Stimulated activated CD4-positive, alpha-beta T cell treated with anti-CD3 and anti-CD28 coated beads, Interleukin-1b, Interleukin-23, amount 100 ng/mL, for 48 hours (primary cell): ENCODE measurements at places on chromosomes 2 and 18.

DNA sequence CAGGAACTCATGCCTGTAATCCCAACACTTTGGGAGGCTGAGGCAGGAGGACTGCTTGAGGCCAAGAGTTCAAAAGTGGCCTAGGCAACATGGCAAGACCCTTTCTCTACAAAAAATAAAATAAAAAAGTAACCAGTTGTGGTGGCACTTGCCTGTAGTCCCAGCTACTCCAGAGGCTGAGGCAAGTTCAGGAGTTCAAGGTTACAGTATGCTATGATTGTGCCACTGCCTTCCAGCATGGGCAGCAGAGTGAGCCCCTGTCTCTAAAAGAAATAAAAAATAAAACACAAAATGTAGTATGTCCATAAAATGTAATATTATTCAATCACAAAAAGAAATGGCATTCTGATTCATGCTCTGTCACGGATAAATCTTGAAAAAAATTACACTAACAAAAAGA lies 11.9 kb downstream of the INO80C start:
- DNase-seq: no peak

DNA sequence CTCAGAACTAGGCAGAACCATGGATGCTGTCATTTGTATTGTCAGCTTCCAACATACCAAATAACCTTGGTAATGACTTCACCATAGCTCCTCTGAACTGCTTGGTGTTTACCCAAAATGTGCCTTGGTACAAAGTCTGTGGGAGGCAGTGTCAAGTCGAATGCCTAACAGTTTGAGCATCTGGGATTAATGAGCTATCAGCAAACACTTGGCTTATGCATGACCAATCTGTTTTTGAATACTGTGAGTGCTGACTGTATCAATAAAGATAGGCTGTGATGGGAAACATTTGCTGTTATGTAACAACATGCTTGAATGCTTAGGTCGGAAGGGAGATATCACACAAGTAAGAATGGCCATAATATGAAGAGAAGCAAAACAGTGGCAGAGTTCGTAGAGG lies 455.4 kb downstream of the CMPK2 start:
- no peak for DNase-seq

GRCh38 chr2:80830891-80831290 lies 526.3 kb upstream of the LRRTM1 start:
- no peak for DNase-seq

DNA sequence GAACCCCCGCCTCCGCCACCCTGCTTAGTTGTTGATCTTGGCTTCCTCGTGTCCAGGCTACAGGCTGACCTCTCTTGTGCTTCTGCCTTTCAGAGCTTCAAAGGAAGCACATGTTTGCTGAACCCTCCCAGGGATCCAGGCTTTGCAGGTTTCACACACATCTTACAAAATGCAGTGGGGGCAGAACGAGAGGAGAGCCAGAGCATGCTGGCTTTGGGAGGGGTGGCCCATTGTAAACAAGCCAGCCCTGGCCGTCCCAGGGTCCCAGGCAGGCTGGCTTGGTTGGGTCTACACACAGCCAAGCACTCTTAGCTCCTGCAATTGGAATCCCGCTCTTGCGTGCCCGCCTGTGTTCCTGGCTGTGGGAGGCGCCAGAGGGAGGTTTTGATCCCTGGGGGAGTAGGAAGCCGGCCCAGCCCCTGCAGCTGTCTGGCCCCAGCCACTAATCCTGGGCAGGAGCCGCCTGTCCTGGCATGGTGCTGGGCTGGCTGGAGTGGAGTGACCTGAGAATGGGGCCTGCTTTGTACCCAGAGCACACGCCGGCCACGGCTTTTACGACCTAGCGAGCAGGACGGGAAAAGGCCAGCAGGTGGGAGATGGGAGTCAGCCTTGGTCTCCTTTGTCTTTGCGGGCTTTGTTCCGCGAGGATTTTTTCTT lies 53.9 kb downstream of the SH3BP4 start:
- DNase-seq: no peak

- no peak for DNase-seq
Observed at GRCh38 chr2:165804719-165805118, 10.7 kb upstream of the GALNT3 start.

GRCh38 chr2:31770741-31771140 lies 190.0 kb upstream of the SRD5A2 start:
- no peak for DNase-seq

GRCh38 chr2:8615576-8616281 lies 66.1 kb upstream of the ID2 start:
- no peak for DNase-seq

DNA sequence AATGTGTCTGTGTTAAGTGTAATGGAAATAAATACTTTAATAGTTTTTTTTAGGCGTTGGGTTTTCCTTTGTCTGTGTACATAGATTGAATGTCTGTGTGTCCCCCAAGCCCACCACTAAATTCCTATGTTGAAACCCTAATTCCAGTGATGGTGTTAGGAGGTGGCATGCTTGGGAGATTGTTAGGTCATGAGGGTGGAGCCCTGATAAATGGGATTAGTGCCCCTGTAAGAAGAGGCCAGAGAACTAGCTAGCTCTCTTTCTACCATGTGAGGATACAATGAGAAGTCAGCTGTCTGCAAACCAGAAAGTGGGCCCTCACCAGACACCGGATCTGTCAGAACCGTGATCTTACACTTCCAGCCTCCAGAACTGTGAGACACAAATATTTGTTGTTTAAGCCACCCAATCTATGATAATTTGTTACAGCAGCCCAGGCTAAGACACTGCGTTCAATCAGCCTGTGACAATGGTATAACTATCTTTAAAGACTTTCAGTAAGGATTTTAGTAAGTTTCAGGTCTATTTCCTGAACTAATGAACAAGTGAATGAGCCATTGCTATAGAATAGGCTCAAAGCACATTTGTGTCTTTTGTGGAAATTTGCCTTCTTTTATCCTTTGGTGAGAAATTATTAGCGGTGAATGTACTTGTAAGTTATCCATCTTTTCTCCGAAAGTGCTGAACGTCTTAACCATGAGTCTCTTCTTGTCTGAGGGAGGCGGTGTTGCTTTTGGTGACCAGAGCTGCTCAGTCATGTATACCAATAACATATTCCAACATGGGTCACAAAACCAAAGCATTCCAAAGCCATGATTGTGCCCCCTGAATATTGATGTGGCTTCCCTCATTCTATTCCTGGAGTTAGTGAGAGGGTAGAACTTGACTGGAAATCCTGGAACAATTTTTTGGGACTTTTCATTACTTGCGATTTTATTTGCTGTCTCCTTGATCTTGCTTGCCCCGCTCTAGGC lies 29.6 kb upstream of the IL1R1 start:
- DNase-seq: no peak

- no peak for DNase-seq
Observed at GRCh38 chr2:215357660-215358059, 45.8 kb downstream of the ATIC start.

GRCh38 chr18:10351219-10351818 lies 103.1 kb upstream of the APCDD1 start:
- DNase-seq: no peak

- DNase-seq: no peak
Observed at GRCh38 chr2:95058466-95058988, 33.0 kb downstream of the MAL start.

DNA sequence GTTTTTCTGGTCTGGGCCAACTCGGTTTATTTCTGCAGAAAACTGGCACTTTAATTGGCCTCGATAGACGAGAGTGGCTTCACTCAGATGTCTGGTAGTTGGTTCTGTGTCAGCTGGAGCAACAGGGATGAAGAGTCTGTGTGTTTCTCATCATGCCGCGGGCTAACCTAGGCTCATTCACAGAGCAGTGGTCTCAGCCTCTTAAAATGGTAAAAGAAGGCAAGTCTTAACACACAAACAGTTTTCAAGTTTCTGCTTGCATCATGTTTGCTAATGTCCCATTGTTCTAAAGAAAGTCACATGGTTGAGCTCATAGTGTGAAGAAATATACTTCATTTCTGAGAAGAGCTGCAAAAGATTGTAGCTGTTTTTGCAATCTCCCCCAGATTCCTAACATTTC lies 37.5 kb upstream of the ANXA4 start:
- no peak for DNase-seq

DNA sequence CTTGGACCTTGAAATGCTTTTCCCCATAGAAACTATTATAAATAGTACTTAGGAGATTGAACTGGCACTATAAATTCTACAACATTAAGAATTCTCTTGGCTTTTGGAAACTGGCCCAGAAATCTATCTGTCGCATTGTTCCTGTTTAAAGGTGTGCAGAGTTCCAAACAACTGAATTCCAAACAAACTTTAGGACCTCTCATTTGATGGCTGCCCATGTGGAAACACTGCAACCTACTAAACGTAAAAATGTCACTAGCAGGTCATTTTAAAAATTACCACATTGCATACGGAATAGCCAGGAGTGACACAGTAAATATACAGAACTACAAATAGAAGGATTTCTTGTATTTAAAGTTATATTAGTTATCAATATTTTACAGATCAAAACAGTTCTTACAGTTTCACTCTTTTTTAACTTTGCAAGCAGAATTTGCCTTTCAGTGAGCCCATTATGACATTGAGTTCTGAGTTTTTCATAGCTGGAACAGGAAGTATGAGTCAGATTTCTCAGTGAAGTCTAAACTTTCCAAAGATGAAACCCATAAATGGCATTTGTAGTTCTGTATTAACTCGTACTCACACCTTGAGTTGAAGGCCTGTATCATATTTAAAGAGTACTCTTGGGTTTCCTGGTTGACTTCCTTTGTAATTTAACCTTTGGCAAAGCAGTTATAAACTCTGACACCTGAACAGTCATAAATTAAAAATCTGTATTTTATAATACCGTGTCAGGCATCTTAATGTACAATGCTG lies 142.3 kb upstream of the BOD1L2 start:
- DNase-seq: no peak

- DNase-seq: peak; percentile 13
Observed at GRCh38 chr2:43609290-43609918, 13.6 kb upstream of the THADA start.
